ENCODE measurements at places on chromosomes 13 and 19. TPM values are rescaled to one million over a fixed set of nuclear protein-coding genes. Genes with fewer than 3 reads are reported as not detected.

The ZNF543 gene
- 9.8 TPM for total RNA-seq

DNA sequence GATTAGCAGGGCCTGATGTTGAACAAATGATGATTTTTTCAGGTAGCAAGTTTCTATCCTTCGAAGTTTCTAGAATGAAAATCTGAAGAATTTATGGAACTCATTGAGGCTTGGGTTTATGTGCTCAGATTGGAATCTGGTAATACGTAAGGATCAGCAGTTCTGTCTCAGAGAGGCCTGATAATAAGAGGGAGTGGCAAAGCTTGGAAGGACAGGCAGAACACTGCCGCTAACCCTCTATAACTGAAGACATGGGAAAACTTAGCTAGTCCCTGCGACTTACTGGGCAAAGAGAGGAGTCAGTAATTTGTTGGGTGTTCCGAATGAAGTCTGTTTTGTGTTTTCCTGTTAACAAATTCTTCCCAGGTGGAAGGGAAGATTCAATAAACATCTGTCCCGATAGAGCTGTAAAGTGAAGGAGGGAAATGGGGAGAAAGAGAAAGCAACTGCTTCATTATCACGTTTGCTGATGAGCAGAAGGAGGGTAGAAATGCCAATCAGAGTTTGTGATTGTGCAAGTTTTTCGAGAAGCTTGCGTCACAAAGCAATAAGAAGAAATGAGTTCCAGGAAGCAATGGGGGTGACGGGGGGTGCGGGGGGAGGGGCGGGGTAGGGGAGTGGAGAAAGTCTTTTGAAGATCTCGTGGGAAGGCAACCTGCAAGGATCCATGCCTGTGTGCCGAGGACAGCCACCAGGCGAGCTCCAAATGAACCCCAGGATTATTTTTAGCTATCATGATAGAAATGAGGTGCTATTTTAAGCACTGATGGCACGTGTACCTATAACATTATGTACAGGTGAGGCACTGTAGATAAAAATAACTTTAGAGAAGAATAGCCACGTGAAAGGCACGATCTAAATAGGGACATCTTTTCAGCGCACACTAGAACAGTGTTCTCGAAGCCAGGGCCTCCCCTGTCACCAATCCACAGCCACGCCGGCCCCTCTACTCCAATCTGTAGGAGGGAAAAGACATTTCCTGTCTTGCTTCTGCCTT, 224.1 kb downstream of the FGF9 start:
- DNase-seq: no peak

DNA sequence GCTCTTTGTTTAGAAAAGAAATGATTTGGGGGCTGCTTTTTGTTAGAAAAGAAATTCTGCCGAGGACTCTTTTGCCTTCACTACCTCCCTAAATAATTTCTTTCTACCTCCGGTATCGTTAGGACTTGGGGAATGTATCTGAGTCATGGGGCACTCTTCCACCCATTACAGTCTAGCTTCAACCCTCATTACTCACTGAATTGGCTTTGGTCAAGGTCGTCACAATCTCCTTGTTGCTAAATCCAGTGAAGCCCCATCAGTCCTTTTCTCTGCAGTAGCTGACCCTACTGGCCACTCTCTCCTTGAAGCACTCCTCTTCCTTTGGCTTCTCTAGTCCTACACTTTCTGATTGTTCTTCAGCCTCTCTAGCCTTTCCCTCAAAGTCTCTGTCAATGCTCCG, 34.0 kb downstream of the WDR87 start:
- no peak for DNase-seq

DNA sequence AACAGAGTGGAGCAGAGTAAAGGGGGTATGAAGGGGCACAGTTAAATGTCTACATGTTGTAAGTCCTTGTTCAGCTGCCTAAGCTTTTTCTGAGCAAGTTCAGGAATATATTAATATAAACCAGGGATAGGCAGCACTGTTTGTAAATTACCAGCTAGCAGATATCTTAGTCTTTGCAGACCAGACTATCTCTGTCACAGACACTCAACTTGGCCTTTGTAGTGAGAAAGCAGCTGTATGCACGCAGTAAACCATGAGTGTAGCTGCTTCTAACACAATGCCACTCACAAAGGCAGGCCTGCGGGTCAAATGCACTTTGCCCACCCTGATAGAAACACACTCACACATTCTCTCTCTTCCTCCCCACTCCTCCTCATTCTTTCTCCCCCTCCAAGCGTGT, 1016.9 kb downstream of the UQCRFS1 start:
- no peak for DNase-seq

DNA sequence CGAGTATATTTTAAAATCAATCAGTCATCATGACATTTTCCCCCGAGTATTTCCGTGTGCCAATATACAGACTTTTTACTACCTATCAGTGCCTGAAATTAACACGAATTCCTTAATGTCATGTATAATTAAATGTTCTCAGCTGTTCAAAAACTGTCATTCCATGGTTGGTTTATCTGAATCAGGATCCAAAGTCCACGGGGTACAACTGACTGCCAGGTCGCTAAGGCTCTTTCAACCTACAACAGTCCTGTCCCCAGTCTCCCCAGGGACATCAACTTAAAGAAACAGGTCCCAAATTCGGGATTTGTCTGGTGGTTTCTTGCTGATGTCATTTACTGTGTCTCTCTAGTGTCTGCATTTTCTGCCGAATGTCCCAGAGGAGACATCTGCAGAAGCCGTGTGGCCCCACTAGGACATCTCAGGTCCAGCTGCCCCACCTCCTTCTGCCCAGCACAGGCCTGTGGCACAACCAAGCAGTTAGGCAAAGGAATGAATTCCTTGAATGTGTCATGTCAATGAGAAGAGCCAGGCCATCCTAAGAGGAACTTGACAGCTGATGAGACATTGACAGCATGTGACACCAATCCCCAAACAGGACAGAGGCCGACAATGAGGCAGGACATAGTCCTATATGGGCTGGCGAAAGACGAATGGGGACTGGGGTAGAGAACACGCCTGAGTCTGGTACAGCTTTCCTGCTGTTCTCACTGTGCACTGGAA, 109.5 kb downstream of the STK24 start:
- no peak for DNase-seq

Measured in type B pancreatic cell (in vitro differentiated cells).